ENCODE measurements at places on chromosomes 4 and X.

GRCh38 chrX:30141966-30142365 is 73.4 kb upstream of the MAGEB2 start:
- no peak for DNase-seq

DNA sequence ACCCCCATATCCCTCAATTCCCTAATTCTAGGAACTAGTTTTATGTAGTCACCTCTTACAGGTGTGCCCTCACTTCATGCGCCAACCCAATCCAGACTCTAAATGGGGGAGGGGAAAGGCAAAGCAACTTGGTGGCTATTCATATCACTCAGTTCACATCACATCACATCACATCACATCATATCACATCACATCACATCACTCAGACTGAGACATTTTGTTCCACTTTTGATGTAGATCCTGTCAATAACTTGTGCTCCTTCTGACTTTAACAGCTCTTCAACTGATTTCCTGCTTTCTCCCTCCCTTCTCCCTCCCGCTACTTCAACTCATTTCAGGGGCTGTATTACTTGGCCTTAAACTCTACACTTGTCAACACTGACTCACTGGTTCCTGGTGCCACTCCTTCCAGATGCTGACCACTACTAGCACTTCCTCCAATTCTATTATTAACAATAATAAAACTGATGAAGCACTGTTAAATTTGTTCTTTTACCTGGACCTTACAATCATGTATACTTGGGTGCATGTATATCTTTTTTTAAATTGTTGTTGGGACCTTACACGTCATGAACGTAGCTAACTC is 29.1 kb upstream of the PLS3 start:
- DNase-seq = no peak

DNA sequence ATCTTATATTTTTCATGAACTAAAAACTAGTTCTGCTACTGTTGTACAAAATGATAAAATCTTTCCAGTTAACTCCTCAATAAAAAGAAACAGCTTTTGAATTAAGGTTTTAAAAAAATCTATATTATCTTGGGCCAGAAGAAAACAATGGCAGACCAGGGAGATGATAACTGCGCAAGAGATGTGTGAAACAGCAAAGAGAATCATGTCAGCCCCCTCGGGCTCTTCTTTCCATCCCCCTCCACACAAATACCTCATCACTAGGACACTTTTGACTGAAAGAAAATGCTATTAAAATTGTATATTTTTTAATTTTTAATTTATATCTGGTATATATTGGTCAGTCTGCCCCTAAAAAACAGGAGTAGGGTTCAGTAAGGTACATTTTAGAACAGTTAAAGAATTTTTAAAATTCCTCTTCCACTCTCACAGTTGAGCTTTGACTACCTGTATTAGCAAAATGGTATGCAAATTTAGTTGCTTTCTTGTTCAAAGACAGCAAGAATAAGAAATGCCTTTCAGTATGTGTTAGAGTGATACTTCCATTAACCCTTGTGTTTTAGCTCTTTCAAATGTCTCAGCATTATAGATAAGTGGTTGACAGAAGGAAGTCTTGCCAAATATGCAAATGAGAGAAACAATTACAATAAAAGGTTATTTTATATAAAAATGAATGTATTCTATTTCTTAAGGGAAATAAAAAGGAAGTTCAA is 36.4 kb upstream of the LCORL start:
- DNase-seq = no peak

DNA sequence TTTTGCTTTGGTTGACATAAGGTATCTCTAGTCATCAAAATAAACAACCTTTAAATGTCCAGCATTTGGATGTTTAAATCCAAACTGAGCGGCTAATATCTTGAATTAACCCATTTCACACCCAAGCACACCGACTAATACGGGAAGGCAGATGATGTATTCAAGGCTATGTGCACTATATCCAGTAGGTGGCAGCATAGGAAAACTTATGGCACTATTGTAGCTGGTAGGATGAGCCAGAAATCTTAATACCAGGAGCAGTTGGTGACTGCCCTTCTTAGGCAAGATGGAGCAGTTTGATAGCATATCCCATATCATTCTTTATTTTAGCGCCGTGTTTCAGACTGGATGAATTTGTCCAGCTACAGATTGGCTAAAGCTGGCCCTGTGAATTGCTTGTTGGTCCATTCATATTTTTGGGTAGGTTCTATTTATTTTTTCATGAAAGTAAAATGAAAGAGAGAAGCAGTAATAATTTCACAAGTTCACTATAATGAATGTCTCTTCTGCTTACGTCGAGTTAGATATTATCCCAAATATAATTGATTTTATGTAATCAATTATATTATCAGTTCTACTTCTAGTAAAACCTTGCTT is 24.4 kb downstream of the UCHL1 start:
- no peak for DNase-seq

GRCh38 chr4:23938796-23939195 is 48.9 kb upstream of the PPARGC1A start:
- DNase-seq = no peak

DNA sequence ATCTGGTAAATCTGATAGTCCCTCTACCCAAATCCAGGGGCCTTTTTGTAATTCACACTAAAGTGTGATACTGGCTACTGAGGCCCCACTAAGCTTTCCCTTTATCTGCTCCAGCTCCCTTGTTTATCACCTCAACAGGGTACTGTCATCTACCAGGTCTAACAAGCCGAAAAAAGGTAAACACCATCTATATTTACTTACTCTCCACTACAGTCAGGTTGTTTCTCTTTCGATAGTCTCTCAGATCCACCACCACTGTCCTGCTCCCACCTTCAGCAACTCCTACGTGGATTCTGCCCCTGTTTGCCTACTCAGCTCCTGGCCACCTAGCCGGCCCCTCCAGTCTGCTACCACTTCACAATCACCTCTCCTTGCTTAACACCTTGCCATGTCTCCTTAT is 3.3 kb downstream of the ITIH6 start:
- DNase-seq = no peak

GRCh38 chr4:14069886-14070285 is 442.4 kb upstream of the BOD1L1 start:
- DNase-seq = no peak

DNA sequence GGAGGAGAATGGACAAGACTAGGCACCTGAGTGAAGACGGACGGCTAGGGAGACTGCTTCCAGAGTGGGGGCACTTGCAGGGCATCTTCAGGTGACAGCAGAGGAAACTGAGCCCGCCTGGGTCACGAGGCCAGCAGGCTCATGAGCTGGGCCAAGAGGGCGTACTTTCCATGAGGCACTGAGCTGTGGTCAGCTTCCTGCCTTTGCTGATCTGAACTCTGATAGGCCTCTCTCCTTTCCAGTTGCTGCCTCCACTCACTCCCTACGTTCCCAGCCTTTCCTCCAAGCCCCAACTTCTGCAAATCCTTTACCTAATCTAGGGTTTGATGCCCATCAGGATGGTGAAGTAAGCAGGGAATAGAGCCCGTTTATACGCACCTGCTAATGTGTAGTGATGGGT is 1.4 kb upstream of the L1CAM start:
- DNase-seq = no peak

DNA sequence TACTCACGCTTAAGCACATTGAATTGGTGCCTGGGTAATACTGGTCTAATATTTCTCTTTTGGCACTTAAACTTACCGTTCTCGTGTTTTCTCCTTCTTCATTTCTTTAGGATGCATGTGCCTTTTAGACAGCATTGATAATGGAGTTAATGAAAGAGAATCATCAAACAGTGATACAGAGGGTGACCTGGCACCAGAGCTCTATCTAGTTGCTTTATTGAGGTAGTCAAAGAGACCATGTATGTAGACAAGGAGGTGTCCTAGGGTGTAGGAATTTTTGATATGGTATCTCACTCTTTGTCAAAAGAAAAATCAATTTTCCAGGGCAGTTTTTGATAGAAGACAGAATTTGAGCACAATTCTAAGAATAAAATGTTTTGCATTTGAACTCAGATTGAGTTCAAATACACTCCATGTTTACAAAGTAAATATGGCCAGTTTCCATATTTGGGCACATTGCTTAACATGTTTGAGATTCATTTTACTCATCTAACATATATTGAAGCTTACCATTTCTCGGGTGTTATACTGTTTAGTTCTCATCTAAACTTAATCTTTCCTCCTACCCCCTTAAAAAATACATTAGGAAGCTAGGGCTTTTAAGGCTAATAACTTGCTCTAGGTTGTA is 92.0 kb downstream of the WWC2 start:
- DNase-seq = no peak

GRCh38 chrX:17669458-17669857 is 67.8 kb upstream of the SCML1 start:
- no peak for DNase-seq

DNA sequence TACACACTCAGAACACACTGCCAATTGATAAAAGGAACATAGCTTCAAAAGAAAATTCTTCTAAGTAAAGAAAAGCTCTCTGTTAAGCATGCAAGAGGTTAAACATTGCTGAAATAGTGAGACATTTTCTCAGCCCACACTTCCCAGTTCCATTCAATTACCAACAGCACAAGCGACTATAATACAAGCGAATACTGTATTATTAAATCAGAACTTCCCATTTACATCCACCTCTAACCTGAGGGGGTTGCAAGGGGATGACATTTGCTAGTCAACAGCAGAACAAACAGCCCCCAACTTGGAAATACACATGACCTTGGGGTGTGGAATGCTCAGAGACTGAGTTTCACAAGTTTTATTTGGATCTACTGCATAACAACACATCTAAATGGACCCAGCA is 1.1 kb downstream of the FSTL5 start:
- DNase-seq = no peak

- DNase-seq = no peak
These were observed 494.8 kb upstream of the ZFP42 start for GRCh38 chr4:187500796-187501195.

GRCh38 chr4:110681381-110681780 is 58.5 kb upstream of the PITX2 start:
- no peak for DNase-seq

GRCh38 chr4:12562021-12562420 is 922.1 kb downstream of the RAB28 start:
- no peak for DNase-seq

- DNase-seq = no peak
These were observed 65.5 kb downstream of the EDNRA start for GRCh38 chr4:147546349-147546748.

GRCh38 chrX:54358424-54359211 is 772 bp upstream of the WNK3 start:
- DNase-seq = no peak
